ENCODE measurements at places on chromosomes 5 and 9. TPM values are rescaled to one million over a fixed set of nuclear protein-coding genes. Genes with fewer than 3 reads are reported as not detected.

DNA sequence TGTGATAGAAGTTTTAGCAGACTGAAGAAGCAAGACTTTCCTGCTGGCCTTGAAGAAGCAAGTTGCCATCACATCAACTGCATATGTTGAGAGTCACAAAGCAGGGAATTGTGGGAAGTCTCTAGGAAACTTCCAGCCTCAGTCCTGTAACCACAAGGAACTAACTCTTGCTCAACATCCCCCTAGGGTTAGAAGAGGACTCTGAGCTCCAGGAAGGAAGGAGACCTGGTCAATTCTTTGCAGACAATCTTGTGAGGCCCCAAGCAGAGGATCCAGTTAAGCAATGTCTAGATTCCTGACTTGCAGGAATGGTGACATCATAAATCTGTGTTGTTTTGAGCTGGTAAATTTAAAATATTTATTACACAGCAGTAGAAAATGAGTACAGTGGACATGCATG, 18.6 kb upstream of the ZNF366 start:
- no peak for DNase-seq

- DNase-seq, result no peak
Observed at GRCh38 chr5:56352808-56353590, 119.9 kb upstream of the ANKRD55 start.

GRCh38 chr5:146291421-146292074, 47.1 kb upstream of the POU4F3 start:
- no peak for DNase-seq

- DNase-seq, result no peak
Observed at GRCh38 chr5:30337084-30337573, 856.4 kb upstream of the CDH6 start.

DNA sequence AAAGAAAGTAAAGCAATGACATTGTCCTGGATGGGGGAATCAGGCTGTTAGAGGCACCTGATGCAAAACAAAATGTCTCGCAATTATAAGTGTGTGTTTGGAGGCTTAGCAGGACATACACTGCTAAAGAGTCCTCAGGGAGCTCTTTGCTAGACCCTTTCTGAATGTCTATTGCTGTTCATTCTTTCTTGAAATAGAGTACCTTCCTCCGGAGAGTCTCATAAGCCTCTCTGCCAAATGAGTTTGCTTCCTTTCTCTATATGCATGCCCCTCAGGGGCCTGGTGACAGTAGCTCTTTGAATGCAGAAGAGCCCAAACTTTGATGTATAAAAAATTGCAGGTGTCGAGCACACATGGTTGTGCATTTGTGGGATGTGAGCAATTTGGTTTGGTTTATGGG, 26.4 kb upstream of the ADAMTSL1 start:
- no peak for DNase-seq

- DNase-seq, result no peak
Observed at GRCh38 chr5:123156577-123157296, 67.7 kb downstream of the PRDM6 start.

- no peak for DNase-seq
Observed at GRCh38 chr5:40798801-40799210, 632 bp upstream of the PRKAA1 start.

DNA sequence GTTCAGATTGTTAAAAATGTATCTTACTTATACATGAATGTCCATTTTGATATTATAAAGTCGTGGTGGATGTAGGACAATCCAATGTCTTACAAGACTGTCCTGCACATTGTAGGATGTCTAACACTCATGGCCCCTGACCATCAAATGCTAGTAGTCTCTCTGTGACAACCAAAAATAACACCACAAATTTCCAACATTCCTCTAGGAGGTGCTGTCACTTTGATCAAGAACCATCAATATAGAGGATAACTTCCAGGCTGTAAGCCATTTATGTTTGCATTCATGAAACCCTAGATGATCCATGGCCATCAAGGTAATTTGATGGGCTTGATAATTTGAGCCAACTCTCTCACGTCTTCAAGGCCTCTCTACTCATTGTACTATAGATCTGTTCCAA, 20.5 kb upstream of the ZFR start:
- DNase-seq, result no peak

DNA sequence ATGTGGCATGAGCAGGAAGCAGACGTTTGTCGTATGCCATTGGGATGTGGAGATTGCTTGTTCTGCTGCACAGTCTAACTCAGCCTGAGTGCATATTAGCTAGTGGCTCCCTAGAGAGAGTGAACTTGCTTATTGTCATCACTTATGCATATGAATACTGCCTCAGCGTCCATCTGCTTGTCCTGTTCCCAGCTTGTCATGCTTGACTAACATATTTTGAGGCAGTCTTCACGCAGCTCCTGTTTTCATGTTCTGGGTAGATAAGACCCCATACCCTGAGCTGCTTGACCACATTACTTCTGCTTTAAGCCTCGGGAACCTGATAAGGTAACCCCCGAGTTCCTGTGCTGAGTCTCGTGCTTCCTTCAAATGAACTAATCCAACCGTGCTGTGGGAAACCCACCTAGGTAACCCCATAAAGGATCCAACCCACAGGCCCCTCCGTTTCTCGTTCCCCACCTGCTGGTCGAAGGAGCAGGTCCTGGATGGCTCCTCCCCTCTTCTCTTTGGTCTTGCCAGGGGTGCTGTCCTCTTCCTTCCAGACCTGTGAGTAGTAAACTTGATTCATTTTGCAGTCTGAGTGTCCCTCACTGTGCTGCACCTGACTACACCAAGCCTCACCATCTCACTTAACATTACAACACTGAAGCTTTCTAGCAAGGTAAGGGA, 25.0 kb downstream of the ANKRD33B start:
- DNase-seq, result no peak

DNA sequence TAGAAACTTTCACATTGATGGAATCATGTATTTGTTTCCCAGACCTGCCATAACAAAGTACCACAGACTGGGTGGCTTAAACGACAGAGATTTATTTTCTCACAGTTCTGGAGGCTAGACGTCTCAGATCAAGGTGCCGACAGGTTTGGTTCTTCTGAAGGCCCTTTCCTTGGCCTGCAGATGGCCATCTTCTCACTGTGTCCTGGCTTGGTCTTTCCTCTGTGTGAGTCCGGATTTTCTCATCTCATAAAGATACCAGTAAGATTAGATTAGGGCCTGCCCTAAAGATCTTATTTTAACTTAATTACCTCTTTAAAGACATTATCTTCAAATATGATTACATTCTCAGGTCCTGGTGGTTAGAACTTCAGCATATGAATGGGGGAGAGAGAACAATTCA, 5.8 kb downstream of the USP20 start:
- DNase-seq, result no peak

DNA sequence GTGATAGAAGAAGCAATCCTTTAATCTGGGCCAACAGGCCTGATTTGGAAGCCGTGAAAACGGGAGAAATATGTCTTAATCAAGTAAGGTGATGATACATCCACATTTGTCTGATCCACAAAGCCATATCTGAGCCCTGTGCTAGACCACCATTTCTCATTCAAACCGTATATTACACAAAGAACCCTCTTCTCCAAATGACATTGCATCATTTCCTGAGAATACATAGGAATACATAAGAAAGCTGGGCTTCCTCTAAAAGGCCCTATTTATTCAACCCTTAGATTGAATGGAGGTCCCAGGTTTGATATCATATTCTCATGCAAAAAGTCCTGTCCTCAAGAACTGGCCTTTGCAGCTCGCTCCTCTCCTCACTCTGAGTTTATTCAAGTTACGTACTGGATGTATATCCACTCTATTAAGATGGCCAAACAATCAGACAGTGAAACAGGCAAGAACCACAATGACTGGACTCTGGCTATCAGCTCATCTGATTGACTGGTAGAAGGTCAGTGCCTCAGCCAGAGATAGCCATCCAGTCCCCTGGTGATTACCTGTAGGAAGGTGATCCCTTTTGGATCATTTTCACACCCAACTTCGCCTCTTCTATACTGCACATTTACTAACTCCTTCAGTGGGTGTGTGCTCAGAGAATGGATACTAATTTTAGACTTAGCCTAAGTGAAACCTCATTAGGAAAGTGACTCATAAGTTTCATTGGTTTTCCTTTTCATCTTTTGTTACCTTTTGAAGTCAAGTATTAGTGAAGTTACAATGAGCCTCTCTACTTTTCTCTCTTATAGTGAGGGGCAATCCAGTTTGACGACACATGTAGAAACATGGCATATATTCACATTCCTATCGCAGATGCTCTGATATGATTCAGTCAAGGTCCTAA, 167.6 kb upstream of the WWC1 start:
- DNase-seq, result no peak

- no peak for DNase-seq
Observed at GRCh38 chr5:98460536-98460935, 312.9 kb upstream of the RGMB start.

The OR5C1 gene
- not detected for total RNA-seq

The ESM1 gene
- total RNA-seq, result not detected

The TNC gene
- total RNA-seq, result 576 TPM

The MOB3B gene
- total RNA-seq, result 7.6 TPM

The PPP3R2 gene
- not detected for total RNA-seq

Measured in esophagus muscularis mucosa (tissue), 4 donors.